ENCODE measurements at places on chromosomes 16 and 17.

DNA sequence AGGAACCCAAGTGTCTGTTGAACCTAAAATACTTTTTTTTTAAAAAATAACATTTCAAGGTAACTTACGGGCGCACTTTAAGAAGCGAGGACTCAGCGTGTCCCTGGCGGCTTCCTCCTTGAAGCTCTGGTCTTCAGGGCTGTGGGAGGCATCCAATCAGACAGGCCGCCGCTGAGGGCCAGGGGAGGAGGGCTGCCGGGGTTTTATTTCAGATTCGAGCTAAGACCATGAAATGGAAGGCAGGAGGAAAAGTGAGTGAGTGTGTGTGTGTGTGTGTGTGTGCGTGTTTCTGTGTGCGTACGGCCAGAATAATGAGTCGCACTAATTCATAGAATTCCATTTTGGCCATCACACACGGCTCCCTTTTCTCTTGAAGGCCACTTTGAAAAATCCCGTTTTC, 41.1 kb downstream of the C16orf78 start:
- no peak for DNase-seq

GRCh38 chr17:78407387-78408000, 29.0 kb downstream of the PGS1 start:
- DNase-seq = no peak

DNA sequence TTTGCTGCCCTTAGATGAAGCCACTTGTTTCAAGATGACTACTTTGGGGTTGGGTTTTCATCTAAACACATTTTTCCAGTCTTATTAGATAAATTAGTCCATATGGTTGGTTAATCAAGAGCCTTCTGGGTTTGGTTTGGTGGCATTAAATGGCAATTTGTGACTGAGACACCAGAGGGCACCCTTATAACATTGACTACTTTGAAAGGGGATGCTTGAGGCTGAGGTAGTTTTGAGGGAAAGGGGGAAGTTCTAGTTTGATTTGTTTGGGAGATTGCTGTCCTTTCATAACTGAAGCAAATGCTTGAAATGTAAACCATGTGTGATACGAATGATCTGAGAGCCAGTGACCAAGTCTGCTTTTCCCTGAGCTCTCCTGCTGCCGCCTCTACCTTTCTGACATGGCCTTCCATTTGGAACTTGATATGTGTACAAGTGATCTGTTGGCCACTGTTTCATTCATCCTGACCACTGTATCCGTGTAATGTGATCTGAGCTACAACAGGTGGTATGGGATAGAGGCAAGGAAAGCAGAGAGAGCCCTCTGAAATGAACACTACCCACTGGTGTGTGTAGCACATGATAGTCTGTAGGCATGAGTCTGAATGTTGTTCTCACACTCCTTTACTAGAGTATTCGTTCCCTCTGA, 5.8 kb upstream of the RARA start:
- DNase-seq = no peak

DNA sequence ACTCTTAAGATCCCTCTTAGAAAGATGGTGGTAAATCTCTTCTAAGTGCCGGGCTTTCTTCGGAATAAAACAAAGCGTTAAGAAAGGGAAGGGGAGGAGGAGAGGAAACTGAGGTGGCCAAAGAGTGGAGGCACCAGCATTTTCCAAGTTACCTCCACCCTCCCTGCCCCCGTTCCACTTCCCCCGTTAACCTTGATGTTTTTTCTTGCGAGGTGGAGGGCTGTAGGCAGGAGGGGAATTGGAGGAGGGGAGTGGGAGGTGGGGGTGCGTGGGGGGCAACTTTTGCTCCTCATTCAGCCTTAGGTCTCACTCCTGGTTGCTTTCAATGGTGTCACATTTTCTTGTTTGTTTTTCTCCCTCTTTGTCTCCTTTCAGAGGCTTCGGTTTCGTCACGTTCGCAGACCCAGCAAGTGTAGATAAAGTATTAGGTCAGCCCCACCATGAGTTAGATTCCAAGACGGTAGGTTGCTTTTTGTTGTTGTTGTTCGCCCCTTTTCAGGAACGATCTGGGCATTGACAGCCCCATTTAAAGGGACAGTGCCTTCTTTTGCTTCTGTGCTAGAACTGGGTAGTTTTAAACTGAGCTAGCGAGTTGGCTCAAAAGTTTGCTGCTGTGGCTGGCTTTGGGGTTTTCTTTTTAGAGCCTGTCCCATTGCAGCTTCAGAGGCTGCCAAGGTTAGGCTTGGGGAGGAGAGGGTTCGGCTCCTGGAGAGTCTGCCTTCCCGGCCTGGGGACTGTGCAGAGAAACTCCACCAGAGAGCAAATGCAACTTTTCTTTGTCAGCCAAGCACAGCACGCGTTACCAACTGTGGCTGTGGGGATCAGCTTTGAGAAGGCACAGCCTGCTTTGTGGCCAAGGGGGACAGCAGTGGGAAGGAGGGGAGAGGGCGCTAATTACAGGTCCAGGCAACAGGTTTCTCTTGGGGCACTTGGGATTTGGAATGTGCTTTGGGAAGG, 1.9 kb downstream of the MSI2 start:
- no peak for DNase-seq

- DNase-seq = peak; percentile 96
Observed at GRCh38 chr16:88804552-88805339, 1.2 kb downstream of the CDT1 start.

- no peak for DNase-seq
Observed at GRCh38 chr16:84548508-84548907, 44.0 kb upstream of the MEAK7 start.

DNA sequence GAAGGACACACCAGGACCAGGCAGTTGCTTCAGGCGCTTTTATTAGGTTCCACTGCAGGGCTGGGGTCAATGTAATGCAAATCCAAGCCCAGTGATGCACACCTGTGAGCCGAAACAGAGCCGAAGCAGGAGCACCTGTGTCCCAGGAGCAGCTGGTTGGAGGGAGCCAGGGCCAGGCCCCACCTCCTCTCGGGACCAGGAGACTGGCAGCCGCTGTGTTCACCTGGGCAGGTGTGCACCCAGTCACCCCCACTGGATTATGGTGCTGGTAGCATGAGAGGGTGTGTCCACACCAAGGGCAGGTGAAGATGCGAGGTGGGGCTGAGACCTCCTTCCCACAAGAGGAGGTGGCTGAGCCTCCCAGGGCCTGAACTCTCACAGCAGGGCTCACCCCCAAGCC, 4.7 kb upstream of the FAAP100 start:
- DNase-seq = no peak

- no peak for DNase-seq
Observed at GRCh38 chr17:6496116-6496481, 51.8 kb downstream of the PIMREG start.

DNA sequence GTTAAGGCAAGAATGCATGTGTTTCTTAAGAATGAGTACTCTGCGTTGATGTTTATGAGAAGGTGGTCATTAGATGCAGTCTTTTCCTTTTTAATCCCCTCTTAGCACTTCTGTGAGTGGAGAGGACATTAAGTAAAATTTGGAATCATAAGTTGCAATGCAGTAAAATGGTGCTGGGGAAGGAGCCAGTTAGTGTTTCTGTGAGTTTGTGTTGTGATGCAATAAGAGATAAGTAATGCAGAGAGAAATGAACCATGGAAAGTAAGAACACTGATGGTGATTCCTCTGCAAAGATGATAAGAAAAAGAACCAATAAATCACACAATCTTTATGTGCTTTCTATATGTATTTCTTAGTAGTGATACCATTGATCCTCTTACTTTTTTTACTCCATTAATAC, 20.0 kb downstream of the ABHD15 start:
- no peak for DNase-seq

DNA sequence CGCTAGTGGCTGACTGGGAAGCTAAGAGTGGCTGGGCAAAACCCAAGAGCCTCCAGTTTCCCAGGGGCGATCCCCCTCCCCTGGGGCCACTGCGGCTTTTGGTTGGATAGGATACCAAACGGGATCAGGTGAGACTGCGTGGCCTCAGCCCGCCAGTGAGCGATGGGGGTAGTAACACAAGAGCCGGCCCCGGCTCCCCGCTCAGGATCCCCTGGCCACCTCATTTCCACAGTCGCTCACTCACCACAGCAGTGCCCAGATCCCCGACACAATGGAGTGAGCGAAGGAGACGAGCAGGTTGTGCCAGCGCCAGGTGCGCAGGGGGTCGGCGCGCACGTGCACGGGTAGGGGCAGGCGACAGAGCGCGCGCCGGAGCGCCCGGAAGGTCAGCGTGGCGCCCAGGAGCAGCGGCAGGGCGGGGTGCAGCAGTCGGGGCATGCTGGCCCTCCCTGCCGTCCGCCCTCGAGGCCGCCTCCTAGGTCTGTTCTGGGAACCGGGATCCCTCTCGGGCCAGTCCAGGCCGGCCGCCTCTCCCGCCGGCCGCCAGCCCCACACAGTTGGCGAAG, 290 bp downstream of the TLCD1 start:
- DNase-seq = no peak

- no peak for DNase-seq
Observed at GRCh38 chr17:44314031-44314430, 5.6 kb downstream of the RUNDC3A start.

DNA sequence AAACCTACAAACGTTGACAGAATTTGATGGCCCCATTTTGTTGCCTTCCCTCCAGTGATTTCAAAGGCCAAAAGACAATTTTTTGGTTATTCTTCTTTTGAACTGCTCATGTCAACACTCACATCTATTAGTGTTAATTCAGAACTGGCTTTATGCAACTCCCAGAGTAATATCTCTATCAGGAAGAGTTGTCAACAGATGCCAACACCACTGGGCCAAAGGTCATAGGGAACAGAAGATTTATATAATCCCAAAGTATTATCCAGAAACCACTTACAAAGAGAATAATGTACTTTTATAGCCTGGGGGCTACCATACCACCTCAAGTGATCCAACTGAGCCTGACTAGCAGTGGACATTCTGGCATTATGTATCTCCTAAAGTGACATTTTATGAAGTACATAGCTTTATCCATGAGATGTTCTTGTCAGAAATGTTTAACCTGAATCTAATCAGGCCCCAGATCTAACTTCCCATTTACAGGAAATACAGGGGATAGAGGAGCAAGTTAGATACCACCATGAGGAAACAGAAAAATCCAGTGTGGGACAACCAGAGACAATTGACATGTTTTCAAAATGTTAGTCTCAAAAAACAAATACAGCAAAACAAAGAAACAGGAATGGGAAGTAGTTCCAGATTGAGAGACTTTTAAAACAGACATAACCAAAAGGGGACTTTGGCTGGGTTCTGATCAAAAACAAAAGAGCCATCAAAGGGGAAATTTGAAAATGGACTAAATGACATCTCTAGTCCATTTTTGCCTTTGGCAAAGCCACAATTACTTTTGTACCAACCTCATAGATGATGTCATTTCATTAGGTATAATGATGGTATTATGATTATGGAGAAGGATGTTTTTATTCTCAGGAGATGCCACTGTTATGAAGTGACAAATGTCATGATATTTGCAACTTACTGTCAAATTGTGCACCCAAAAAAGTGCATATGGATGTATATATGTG, 18.5 kb downstream of the FAM117A start:
- no peak for DNase-seq

DNA sequence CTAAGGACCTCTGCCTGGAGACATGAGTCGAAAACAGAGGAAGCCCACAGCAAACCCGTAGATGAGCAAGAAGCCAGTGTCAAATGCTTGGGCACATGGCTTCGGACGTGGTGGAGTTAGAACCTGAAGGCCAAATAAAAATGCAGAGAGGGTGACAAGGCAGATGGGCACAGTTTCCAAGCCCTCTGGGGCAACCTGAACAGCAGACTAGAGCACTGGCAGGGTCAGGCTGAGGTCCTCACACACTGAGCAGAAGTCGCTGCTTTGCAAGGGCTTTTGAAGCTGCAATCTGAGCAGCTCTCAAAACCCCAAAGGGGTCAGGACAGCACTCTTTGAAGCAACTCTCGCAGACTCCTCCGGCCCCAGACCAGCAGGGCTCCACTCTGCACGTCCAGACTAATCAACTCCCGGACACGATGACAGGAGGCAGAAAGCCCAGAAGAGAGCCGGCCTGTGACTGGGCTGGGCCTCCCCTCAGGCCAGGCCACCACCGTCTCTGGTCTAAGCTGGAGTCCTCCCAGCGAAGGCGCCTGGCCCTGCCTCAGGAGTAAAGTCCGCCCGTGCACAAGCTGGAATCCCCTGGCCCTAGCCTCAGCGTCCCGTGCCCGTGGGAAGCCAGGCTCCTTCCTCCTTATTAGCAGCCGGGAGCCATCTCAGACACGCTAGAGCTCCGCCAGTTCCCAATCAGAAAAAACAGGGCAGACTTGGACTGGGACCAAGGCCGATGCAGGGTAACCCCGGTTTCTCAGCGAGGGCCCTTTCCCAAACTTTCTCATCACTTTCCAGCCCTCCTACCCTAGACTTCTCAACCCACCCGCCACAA, 924 bp downstream of the SMARCD2 start:
- peak; percentile 37 for DNase-seq

DNA sequence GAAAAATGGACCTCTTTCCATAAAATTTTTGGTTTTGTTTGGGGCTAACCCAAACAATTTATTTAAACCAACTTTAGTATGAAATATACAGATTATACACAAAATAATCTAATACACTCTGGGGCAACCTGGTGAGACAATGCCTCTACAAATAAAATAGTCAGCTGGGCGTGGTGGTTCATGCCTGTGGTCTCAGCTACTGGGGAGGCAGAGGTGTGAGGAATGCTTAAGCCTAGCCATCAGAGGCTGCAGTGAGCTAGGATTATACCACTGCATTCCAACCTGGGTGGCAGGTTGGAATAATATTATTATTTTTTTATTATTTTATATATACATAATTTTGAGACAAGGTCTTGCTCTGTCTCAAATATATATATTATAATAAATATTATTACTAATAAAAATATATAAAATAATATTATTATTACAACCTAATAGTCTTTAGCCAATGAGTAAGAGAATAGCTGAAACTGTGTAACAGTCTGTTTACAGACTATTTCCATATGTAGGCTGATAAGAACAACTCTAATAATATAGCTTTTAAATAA, 50.5 kb downstream of the GLG1 start:
- no peak for DNase-seq

DNA sequence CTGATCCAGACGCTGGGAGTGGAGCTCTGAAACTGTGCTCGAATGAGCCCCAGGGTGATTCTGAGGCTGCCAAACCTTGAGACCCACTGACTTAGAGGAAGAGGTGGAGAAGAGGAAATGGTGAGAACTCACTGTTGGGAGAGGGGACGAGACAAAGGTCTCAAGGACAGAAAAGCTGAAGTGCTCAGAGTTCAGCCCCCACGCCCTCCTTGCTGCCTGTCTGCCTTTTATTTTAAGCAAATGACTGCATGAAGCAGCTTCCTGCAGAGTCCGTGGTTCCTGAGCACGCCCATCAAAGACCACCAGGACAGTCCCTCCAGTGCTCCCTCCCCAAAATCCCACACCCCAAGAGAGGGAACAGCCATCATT, 20.4 kb downstream of the COTL1 start:
- DNase-seq = no peak

DNA sequence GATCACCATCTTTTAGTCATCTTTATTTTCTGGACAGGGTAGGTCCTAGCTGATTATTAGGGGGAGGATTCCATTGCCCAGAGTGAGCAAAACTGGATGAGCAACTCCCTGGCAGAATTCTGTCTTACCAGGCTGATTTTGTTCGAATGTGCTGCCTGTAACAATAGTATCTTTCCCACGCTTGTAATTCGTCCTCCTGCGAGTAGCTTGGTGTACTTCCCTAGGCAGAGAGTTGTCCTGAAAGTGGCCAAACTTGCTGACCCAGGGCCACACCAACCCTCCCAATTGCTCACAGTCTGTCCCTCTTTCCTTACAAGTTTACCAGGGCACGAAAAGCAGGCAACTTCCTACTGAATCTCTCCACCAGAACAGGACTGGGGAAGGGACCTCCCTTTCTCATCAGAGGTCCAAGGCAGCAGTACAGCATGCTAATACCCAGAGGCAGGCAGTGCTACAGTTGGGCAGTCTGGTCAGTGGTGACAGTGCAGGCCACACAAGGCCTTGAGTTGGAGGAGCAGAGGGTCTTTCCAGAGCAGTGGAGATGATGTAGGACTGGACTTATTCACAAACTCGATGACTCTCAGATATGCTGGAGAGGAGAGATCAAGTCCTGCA, 67.8 kb upstream of the NLK start:
- no peak for DNase-seq

Measured in HuH-7.5 (cell line).